ENCODE measurements at places on chromosomes 1 and 21.

DNA sequence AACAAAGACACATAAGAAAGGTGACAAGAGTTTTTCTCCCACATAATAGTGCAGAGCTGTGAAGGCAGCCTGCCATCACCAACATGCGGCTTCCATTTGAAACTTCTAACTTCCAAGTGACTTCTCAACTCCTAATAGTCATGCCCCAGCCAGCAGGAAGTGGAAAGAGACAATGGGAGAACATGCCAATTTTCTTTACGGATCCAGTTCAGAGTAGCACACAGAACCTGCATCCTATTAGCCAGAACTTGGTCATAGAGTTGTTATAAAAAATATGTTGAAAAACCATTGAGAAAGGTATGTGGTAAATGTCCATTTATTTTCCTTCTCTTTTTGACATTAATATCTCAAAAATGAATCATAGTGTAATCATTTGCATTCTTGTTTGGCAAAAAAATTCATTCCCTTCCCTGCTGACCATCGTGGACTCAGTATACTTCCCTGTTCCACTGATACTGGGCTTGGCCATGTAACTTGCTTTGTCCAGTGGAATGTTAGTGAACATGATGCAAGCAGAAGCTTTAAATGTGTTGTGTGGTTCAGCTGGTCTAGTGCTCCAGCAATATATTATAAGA, 197.4 kb downstream of the SEC16B start:
- DNase-seq, result no peak

GRCh38 chr1:41783189-41783639, 135.5 kb downstream of the HIVEP3 start:
- no peak for DNase-seq

DNA sequence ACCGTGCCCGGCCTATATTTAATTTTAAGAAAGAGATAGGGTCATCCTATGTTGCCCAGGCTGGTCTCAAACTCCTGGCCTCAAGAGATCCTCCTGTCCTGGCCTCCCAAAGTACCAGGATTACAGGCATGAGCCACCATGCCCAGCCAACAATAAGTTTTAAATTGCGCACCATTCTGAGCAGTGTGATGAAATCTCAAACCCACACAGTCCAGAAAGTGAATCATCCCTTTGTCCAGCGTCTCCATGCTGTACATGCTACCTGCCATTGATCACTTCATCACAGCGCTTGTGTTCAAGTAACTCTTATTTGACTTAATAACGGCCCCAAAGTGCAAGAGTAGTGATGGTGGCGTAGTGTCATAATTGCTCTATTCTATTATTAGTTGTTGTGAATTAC, 75.4 kb downstream of the APP start:
- DNase-seq, result no peak

- DNase-seq, result no peak
Observed at GRCh38 chr1:46940307-46940706, 969 bp downstream of the CYP4A11 start.

DNA sequence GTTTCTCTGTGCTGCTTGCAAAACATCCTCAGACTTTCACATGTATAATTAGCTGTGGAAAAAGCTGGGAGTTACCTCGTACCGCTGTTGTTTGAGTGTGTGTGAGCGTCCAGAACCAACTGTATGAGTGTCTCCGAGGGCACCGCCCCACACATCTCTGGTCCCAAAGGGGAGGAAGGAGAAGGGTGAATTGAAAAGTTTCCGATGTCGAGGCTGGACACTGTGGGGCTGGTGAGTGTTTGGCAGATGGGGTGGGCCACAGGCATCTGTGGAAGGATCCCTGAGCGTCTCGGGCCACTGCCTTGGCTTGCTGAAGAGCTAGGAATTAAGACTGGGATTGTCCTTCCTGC, 1.2 kb downstream of the ATP2B4 start:
- no peak for DNase-seq

DNA sequence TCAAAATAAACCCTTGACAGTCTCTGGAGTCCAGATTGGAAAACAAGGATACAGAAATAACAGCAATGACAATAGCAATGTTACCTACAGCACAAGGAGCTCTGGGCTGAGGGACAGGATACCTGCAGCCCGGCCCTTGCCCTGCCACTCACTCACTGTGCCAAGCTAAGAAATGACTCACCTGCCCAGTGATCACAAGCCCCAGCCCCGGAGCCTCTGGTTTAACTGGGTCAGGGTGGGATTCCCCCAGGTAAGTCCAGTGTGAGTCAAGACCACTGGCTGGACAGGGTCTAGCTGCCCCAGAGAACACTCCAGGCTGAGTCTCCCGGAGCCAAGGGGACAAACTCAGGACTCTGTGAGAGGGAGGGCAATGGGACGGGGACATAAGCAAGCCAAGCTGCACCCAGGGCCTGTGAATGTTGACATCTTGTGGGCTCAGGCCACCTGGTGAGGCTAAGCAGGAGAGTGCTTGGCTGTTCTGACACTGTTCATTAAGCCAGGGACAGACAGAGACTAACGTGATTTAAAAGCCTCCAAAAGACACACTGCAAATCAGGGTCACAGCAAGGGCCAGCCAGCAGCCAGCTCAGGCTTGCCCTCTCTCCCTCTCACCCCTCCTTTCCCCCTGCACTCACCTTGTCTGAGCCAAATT, 64.1 kb downstream of the MIS18A start:
- DNase-seq, result no peak

GRCh38 chr1:41108696-41109275, 87.3 kb upstream of the SLFNL1 start:
- DNase-seq, result no peak

GRCh38 chr1:224744521-224744920, 128.4 kb downstream of the CNIH3 start:
- no peak for DNase-seq

- no peak for DNase-seq
Observed at GRCh38 chr1:245546875-245547274, 392.1 kb downstream of the KIF26B start.
